Kidney (tissue), 22 donors: ENCODE measurements at places on chromosomes 11 and 22. TPM values are rescaled to one million over a fixed set of nuclear protein-coding genes. Genes with fewer than 3 reads are reported as not detected.

GRCh38 chr22:27810609-27811151 lies 9.1 kb upstream of the MN1 start:
- DNase-seq, result peak; percentile 80

- no peak for DNase-seq
These were observed 109.3 kb upstream of the SNX19 start for GRCh38 chr11:131025421-131026125.

DNA sequence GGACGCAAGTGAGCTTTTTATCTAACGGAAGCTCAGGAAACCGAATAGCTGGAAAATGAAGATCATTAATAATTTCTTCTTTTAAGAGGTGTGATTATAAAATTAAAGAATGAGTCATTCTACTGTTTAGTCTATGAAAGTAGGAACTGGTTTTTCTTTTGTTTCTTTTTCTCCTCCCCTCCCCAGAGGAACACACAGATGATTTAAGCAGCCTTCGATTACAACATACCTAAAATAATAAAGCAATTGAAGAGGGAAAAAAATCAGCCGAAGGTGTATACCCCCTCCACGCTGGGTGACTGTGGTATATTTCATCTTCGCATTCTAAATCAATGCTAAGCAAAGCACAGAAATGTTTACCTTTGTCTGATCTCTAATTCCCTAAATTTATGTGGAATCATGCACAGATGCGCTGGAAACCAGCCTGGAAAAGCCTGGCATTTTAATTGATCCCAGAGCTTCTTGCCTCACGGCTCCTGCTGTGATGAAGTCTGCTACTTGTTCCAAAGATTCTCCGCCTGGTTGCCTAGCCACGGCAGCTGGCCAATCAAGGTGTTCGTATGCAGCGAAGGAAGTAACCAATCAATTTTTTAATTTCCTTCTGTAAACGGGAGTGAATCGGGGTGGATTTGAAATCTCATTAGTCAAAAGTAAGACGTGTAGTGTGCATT lies 133.9 kb downstream of the FANCF start:
- DNase-seq, result no peak

DNA sequence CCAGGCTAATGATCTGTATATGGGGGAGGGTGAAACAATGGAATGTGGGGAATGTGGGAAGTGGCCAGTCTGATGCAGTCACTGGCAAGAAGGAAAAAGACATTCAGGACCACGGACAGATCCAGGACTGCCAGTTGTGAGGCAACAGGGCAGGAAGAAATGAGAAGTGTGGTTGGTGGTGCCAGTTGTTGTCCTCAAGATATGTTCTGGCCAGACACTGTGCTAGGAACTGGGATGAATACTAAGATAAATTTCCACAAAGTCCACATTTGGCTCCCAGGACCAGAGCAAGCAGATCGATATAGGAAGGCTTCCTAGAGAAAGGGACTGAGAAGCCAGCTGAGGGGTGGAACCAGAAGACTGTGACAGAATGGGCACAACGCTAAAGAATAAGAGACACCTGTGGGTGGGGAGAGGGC lies 6.8 kb upstream of the TPBGL start:
- peak; percentile 80 for DNase-seq

DNA sequence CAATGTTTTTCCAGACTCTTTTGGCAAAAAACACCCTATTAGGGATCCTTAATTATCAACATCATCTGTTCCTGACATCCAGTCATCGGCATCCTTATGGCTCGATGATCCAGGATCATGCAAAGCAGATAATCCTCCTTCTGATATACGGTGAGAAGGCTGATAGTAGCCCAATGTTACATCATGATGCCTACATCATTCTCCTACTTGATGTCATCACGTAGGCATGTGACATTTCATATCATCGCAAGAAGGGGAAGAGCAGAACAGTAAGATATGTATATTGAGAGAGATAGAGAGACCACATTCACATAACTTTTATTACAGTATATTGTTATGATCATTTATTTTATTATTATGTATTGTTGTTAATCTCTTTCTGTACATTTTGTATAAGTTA lies 168.6 kb downstream of the ADAMTS15 start:
- DNase-seq, result no peak

GRCh38 chr22:40352763-40353162 lies 6.5 kb downstream of the ADSL start:
- DNase-seq, result no peak

CARD10 gene
- 32.4 TPM for polyA plus RNA-seq

GGT5 gene
- 63.2 TPM for polyA plus RNA-seq

AHNAK gene
- 36.6 TPM for polyA plus RNA-seq
